ENCODE measurements at places on chromosomes 4 and X. TPM values are rescaled to one million over a fixed set of nuclear protein-coding genes. Genes with fewer than 3 reads are reported as not detected.

DNA sequence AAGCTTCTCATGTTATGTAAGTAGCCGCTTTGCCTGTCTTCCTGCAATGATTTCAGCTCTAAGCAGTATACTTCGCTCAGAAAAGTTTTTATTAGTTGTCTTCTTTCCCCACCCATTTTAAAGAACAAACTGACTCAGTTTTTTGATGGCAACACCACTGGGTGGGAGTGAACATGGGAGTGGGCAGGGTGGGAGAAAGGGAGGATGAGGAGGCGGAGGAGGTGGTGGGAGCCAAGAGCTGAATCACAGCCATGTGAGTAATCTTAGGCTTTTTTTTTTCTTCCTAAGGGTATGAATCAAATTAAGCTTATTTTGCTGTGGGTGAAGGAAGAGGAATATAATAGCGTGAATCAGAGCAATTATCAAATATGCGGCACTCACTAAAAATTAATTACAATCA, 574.3 kb upstream of the DIPK2B start:
- no peaks in the 10 kb centered on the region for H3K36me3 ChIP-seq
- no peak overlapping the region for H3K4me3 ChIP-seq
- no peaks in the 10 kb centered on the region for H3K27me3 ChIP-seq
- H3K27ac ChIP-seq = peak overlapping the region; percentile 67

GRCh38 chrX:21289232-21289631, 85.0 kb upstream of the CNKSR2 start:
- H3K36me3 ChIP-seq = no peaks in the 10 kb centered on the region
- no peaks in the 10 kb centered on the region for H3K27me3 ChIP-seq
- H3K27ac ChIP-seq = no peak overlapping the region
- no peaks in the 10 kb centered on the region for H3K4me1 ChIP-seq
- no peak overlapping the region for H3K4me3 ChIP-seq

DNA sequence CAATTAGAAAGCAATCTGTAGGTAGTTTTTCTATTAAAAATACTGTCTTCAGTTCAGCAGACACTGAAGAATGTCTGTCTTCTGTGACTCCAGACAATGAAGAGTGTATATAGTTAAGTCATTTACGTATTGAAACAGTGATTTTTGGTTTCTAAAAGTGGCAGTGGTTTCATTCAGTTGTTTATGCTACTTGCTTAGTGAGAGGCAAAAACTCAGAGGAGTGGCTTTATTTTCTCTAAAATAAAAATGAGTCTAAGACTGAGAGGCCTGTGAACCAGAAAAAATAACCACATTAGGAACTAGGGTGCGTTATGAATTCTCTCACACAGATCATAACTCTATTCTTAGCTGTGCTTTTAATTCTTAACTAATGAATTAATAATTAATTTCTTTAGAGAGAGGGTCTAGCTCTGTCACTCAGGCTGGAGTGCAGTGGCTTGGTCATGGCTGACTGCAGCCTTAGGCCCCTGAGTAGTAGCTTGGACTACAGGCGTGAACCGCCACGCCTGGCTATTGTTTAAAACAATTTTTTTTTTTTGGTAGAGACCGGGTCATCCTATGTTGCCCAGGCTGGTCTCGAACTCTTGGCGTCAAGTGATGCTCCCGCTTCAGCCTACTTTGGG, 31.4 kb downstream of the FREM3 start:
- H3K4me3 ChIP-seq = no peak overlapping the region
- no peaks in the 10 kb centered on the region for H3K36me3 ChIP-seq
- no peaks in the 10 kb centered on the region for H3K27me3 ChIP-seq
- H3K27ac ChIP-seq = no peak overlapping the region

CC2D2A gene
- 33.1 TPM for total RNA-seq

GRCh38 chr4:28639747-28640146, 1779.1 kb downstream of the STIM2 start:
- no peak for DNase-seq
- no peak overlapping the region for H3K4me3 ChIP-seq
- no peaks in the 10 kb centered on the region for H3K36me3 ChIP-seq
- H3K27me3 ChIP-seq = no peaks in the 10 kb centered on the region
- H3K27ac ChIP-seq = no peak overlapping the region

LNX1 gene
- total RNA-seq = 11.8 TPM

CTAG2 gene
- not detected for total RNA-seq

TEC gene
- 9.3 TPM for total RNA-seq

DNA sequence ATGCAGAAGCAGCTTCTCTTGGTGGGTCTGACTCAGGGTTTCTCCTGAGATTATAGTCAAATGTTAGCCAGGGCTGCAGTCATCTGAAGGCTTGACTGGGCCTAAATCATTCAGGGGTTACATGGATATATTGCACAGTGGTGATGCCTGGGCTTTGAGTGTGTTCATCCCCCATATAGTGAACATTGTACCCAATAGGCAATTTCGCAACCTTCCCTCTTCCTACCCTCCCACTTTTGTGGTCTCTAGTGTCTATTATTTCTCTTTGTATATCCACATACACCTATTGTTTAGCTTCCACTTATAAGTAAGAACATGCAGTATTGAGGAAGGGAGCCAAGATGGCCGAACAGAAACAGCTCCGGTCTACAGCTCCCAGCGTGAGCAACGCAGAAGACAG, 90.3 kb upstream of the CAMK2D start:
- no peaks in the 10 kb centered on the region for H3K27me3 ChIP-seq
- H3K36me3 ChIP-seq = no peaks in the 10 kb centered on the region
- no peak for DNase-seq
- no peaks in the 10 kb centered on the region for H3K4me1 ChIP-seq
- H3K27ac ChIP-seq = no peak overlapping the region
- H3K4me3 ChIP-seq = no peak overlapping the region

- no peaks in the 10 kb centered on the region for H3K36me3 ChIP-seq
- no peaks in the 10 kb centered on the region for H3K27me3 ChIP-seq
- no peak for DNase-seq
- H3K4me3 ChIP-seq = no peak overlapping the region
- no peaks in the 10 kb centered on the region for H3K4me1 ChIP-seq
- no peak overlapping the region for H3K27ac ChIP-seq
These were observed 34.2 kb downstream of the BCOR start for GRCh38 chrX:40063555-40063954.

- peaks cover 5% of the 10 kb centered on the region for H3K4me1 ChIP-seq
- no peak for DNase-seq
- H3K27ac ChIP-seq = no peak overlapping the region
- H3K4me3 ChIP-seq = no peak overlapping the region
- no peaks in the 10 kb centered on the region for H3K36me3 ChIP-seq
- H3K27me3 ChIP-seq = no peaks in the 10 kb centered on the region
These were observed 3.9 kb upstream of the LDOC1 start for GRCh38 chrX:141180851-141181250.

GRCh38 chr4:153668647-153669046, 15.4 kb upstream of the TLR2 start:
- no peak overlapping the region for H3K27ac ChIP-seq
- no peaks in the 10 kb centered on the region for H3K27me3 ChIP-seq
- H3K36me3 ChIP-seq = no peaks in the 10 kb centered on the region
- no peak for DNase-seq
- H3K4me1 ChIP-seq = no peaks in the 10 kb centered on the region
- no peak overlapping the region for H3K4me3 ChIP-seq

GRCh38 chrX:44903830-44904530, 31.0 kb downstream of the KDM6A start:
- H3K27ac ChIP-seq = no peak overlapping the region
- H3K4me3 ChIP-seq = no peak overlapping the region
- no peak for DNase-seq
- H3K36me3 ChIP-seq = no peaks in the 10 kb centered on the region
- peaks cover 57% of the 10 kb centered on the region for H3K4me1 ChIP-seq

DNA sequence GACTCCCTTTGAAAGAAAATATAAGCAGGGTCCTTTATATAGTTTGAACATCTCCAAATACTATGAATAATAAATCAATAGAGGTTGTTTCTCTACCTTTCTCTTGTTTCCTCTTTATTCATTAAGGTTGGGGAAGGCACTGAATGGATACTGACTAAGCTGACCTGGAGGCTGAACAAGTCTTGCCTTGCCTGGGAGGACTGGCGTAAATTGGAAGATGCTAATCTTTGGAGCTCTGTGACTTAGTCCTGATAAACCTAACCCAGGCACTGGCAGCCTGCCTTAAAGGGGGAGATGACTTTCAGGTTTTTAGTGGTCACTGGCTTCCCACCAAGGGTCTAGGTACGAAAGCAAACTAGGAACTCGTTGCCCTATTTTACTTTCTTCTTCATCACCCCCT, 10.5 kb downstream of the CCDC160 start:
- H3K27me3 ChIP-seq = no peaks in the 10 kb centered on the region
- DNase-seq = no peak
- H3K27ac ChIP-seq = no peak overlapping the region
- H3K4me1 ChIP-seq = no peaks in the 10 kb centered on the region
- no peaks in the 10 kb centered on the region for H3K36me3 ChIP-seq

DNA sequence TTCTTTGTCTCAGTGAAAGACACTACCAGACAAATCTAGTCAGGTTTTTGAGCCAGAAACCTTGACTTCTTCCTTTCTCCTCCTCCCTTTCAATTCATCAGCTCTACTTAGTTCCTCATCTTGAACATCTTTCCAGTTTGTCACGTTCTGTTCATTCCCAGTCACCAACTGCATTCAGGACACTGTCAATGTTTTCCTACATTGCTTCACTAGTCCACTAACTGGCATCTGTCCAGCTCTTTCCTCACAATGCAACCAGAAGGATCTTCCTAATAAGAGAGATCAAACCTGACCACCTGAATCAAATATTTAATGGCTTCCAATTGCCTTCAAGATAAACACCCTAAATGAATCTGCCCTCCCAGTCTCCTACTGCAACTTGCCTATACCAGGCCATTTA, 52.5 kb downstream of the SYNPO2 start:
- H3K27me3 ChIP-seq = no peaks in the 10 kb centered on the region
- no peaks in the 10 kb centered on the region for H3K36me3 ChIP-seq
- no peak overlapping the region for H3K27ac ChIP-seq
- no peak overlapping the region for H3K4me3 ChIP-seq

GRCh38 chr4:128359422-128359821, 71.8 kb upstream of the PGRMC2 start:
- H3K27me3 ChIP-seq = no peaks in the 10 kb centered on the region
- DNase-seq = no peak
- H3K4me3 ChIP-seq = no peak overlapping the region

GRCh38 chr4:186265683-186266652, at the start of gene F11:
Gene F11 (plus strand): TSS chr4:186266189. CDS start chr4:186267137, 948 bp downstream.
- no peaks in the 10 kb centered on the region for H3K27me3 ChIP-seq
- H3K27ac ChIP-seq = no peak within 1 kb of the TSS
- H3K36me3 ChIP-seq = no peaks in the 10 kb centered on the region
- DNase-seq = no peak

DNA sequence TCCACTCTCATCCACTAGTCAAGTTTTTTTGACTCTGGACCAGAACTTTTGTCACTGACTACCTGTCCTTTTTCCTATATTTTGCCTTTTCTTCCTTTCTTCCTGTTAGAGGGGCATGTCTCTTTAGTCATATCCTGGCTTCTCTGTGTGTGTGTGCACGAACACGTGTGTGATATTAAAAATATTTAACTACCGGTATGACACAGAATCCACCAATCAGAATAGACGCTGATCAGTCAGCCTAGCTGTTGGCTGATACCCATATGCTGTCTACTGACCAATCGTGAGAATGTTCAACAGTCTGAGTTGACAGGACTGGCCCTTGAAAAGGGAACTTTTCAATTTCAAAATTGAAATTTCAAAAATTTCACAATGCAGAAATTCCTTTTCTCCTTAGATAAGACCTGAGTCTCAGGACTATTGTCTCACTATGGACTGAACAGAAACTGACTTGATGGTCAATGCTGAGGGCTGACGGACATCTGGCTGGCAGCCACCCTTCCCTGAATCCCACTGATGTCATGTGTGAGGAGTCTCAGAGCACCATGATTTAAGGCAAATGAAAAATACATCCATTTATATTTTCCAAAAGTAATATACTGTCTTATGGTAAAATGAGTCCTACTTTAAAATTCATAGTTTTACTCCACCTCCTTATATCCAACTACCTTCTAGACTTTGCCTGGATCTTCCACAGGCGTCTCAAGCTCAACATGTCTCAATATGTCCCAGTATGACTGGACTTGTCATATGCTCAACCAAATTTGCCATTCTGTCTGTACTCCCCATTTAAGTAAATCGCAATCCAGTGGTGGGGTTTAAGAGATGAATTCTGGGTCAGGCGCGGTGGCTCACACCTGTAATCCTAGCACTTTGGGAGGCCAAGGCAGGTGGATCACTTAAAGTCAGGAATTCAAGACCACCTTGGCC, 78.0 kb downstream of the CHRNA9 start:
- no peaks in the 10 kb centered on the region for H3K4me1 ChIP-seq
- no peak overlapping the region for H3K27ac ChIP-seq
- no peaks in the 10 kb centered on the region for H3K36me3 ChIP-seq
- no peak for DNase-seq

GRCh38 chr4:154741131-154741665, 2.6 kb upstream of the LRAT start:
- no peak for DNase-seq
- H3K36me3 ChIP-seq = no peaks in the 10 kb centered on the region
- no peaks in the 10 kb centered on the region for H3K27me3 ChIP-seq
- peaks cover 30% of the 10 kb centered on the region for H3K4me1 ChIP-seq
- no peak overlapping the region for H3K27ac ChIP-seq

GAGE12F gene
- not detected for total RNA-seq

Data from vagina (tissue), 2 donors.